ENCODE measurements at places on chromosomes 13 and 19. TPM values are rescaled to one million over a fixed set of nuclear protein-coding genes. Genes with fewer than 3 reads are reported as not detected.

The STK11 gene
- 98.7 TPM for total RNA-seq

The CGB2 gene
- not detected for total RNA-seq

The DPF1 gene
- 0.63 TPM for total RNA-seq

The NUP58 gene
- 21.9 TPM for total RNA-seq

The SULT2A1 gene
- total RNA-seq: not detected

The FCER2 gene
- total RNA-seq: not detected

The PINLYP gene
- total RNA-seq: 6.3 TPM

The FFAR2 gene
- not detected for total RNA-seq

The GPR18 gene
- not detected for total RNA-seq

The ICAM5 gene
- 0.69 TPM for total RNA-seq

The WDR88 gene
- 0.17 TPM for total RNA-seq

The CEBPA gene
- 0.32 TPM for total RNA-seq

The SPACA7 gene
- total RNA-seq: not detected

The ZNF85 gene
- total RNA-seq: 4.3 TPM

The LGI4 gene
- total RNA-seq: 0.52 TPM

The SKA3 gene
- 1.3 TPM for total RNA-seq

The SMIM44 gene
- not detected for total RNA-seq

The EBI3 gene
- total RNA-seq: 0.16 TPM

The DNM2 gene
- total RNA-seq: 73.2 TPM

The ATP4A gene
- not detected for total RNA-seq

The NKPD1 gene
- 0.52 TPM for total RNA-seq

The TUBB4A gene
- not detected for total RNA-seq

The GGACT gene
- 2.4 TPM for total RNA-seq

The DNAAF3 gene
- total RNA-seq: 0.26 TPM

The OR7C2 gene
- total RNA-seq: not detected

The CRX gene
- total RNA-seq: not detected

The RFPL4AL1 gene
- not detected for total RNA-seq

The DLL3 gene
- 0.16 TPM for total RNA-seq

The CBY2 gene
- total RNA-seq: not detected

The FAM216B gene
- not detected for total RNA-seq

The CLDN10 gene
- total RNA-seq: not detected

The POLRMT gene
- 17.2 TPM for total RNA-seq

The NEK5 gene
- total RNA-seq: 0.09 TPM

The IGFL1 gene
- total RNA-seq: not detected

The FREM2 gene
- not detected for total RNA-seq

The KLC3 gene
- not detected for total RNA-seq

The MYO1F gene
- total RNA-seq: 0.47 TPM

The KLHL1 gene
- total RNA-seq: not detected

The RFPL4A gene
- total RNA-seq: not detected

The KLK7 gene
- not detected for total RNA-seq

The IGFL3 gene
- total RNA-seq: not detected

The NLRP4 gene
- not detected for total RNA-seq

The CD22 gene
- not detected for total RNA-seq

All from bronchial smooth muscle cell (primary cell).